ENCODE measurements at places on chromosomes 7 and 10. TPM values are rescaled to one million over a fixed set of nuclear protein-coding genes. Genes with fewer than 3 reads are reported as not detected.
A peak's percentile ranks its signal among the peaks of the same experiment; 100 is the strongest.

RAB19 gene
- polyA plus RNA-seq: not detected

COL17A1 gene
- 1.7 TPM for polyA plus RNA-seq

KLLN gene
- polyA plus RNA-seq: 0.55 TPM

ZNF853 gene
- 1.6 TPM for polyA plus RNA-seq

IQUB gene
- 0.08 TPM for polyA plus RNA-seq

CCDC172 gene
- polyA plus RNA-seq: not detected

- peak; percentile 31 for DNase-seq
Observed at GRCh38 chr7:155787171-155787851, 25.0 kb downstream of the SHH start.

- no peak for DNase-seq
Observed at GRCh38 chr7:114548081-114548980, 133.7 kb downstream of the FOXP2 start.

GRCh38 chr10:121481180-121481579 is 117.1 kb downstream of the FGFR2 start:
- DNase-seq: no peak

DNA sequence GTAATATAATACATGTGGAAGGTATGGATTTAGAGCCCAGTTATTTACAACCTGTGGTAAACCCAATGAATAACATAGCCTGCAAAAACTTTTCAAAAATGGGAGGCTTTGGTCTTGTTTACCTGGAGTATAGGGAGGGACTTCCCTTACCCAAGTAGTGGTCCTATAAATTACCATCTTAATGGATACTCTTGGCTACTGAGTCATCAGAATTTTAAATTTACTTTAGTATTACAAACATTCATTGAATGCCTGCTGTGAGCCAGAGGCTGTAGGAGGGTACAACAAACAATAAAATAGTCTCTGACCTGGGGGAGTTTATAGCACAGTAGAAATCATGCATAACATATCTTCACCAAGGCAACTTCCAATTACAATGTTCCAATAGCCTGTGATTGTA is 365.1 kb downstream of the BBS9 start:
- DNase-seq: no peak

DNA sequence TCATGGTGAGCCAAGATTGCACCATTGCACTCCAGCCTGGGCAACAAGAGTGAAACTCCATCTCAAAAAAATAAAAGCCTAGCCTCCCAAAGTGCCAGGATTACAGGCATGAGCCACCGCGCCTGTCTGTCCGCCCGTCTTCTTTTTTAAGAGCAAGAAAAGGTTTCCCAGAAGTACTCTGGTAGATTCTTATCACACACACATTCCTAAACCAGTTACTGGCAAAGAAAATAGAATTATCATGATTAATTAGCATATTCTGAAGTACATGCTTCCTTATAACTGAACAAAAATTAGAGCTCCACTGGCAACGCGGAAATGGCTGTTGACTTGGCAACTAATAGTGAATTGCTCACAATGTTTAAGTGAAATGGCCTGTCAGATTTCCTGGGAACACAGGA is 87.0 kb downstream of the ADK start:
- DNase-seq: no peak

GRCh38 chr7:27914409-27914808 is 174.4 kb downstream of the TAX1BP1 start:
- no peak for DNase-seq

Data from A549 (cell line).